ENCODE measurements at places on chromosomes 6 and 20.

GRCh38 chr6:142725024-142725770 is 219.8 kb downstream of the HIVEP2 start:
- no peak overlapping the region for H3K4me3 ChIP-seq
- H3K4me1 ChIP-seq = peaks cover 13% of the 10 kb centered on the region
- H3K27ac ChIP-seq = no peak overlapping the region
- H3K27me3 ChIP-seq = no peaks in the 10 kb centered on the region
- H3K36me3 ChIP-seq = no peaks in the 10 kb centered on the region

GRCh38 chr6:37779111-37779800 is 40.3 kb upstream of the ZFAND3 start:
- DNase-seq = no peak
- no peaks in the 10 kb centered on the region for H3K36me3 ChIP-seq
- no peak overlapping the region for H3K27ac ChIP-seq
- peaks cover 13% of the 10 kb centered on the region for H3K4me1 ChIP-seq
- no peak overlapping the region for H3K4me3 ChIP-seq
- peaks cover 12% of the 10 kb centered on the region for H3K27me3 ChIP-seq

DNA sequence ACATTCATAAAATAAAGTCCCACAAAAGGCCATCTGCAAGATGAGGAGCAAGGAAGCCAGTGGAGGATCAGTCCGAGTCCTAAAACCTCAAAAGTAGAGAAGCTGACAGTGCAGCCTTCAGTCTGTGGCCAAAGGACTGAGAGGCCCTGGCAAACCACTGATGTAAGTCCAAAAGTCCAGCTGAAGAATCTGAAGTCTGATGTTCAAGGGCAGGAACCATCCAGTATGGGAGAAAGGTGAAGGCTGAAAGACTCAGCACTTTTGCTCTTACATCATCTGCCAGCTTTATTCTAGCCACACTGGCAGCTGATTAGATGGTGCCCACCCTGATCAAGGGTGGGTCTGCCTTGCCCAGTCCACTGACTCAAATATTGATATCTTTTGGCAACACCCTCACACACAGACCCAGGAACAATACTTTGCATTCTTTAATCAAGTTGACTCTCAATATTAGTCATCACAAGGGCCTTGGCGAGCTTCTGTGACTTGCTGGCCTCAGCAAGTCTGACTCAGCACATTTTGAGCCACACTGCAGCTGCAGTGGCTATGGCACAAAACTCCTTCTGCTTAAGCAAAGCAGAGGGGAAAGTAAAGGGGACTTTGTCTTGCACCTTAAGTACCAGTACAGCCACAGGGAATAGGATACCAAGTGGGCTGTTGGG is 1370.3 kb upstream of the CITED2 start:
- no peaks in the 10 kb centered on the region for H3K4me1 ChIP-seq
- H3K36me3 ChIP-seq = no peaks in the 10 kb centered on the region
- no peak for DNase-seq
- no peak overlapping the region for H3K4me3 ChIP-seq

DNA sequence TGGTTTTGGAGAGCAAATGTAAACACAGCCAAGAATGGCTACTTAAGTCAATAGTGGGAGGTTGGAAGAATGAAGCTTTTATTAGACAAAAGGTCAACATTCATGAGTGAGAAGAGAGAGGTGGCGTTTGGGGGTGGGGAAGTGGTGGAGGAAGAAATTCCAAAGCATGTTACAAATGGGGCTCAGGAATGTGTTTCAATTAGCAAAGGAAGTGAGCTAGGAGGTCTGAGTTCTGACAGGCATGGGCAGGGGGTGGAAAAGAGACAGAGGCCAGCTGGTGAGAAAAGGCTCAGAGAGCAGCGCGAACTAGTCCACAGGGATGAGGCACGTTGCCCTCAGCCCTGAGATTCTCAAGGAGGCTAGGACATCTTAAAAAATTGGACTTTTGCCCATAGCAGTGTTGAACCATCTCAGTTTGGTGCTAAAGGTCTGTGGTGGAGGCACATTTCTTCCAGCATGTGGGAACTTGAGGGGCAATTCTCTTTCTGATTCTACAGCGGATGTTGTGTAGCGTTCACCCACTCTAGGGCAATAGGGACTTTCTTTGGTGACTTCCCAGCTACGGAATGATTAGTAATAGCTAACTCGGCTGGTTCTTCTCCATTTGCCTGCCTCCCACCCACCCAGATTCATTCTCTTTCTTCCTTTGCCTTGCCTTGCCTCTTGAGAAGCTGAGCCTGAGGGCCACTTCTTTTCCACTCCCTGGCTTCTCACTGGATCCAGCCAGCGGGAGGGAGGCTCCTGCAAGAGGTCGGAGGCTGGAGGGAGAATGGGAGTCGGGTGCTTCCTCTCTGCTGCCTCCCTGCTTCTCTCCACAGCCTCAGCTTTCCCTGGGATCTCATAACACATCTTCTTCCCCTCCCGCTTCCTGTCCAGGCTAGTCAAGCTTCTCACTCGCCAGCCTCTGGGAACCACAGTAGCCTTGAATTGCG is 45.1 kb upstream of the NEDD9 start:
- DNase-seq = no peak
- H3K4me3 ChIP-seq = peak overlapping the region; percentile 52
- peaks cover 36% of the 10 kb centered on the region for H3K4me1 ChIP-seq
- peaks cover 55% of the 10 kb centered on the region for H3K36me3 ChIP-seq

DNA sequence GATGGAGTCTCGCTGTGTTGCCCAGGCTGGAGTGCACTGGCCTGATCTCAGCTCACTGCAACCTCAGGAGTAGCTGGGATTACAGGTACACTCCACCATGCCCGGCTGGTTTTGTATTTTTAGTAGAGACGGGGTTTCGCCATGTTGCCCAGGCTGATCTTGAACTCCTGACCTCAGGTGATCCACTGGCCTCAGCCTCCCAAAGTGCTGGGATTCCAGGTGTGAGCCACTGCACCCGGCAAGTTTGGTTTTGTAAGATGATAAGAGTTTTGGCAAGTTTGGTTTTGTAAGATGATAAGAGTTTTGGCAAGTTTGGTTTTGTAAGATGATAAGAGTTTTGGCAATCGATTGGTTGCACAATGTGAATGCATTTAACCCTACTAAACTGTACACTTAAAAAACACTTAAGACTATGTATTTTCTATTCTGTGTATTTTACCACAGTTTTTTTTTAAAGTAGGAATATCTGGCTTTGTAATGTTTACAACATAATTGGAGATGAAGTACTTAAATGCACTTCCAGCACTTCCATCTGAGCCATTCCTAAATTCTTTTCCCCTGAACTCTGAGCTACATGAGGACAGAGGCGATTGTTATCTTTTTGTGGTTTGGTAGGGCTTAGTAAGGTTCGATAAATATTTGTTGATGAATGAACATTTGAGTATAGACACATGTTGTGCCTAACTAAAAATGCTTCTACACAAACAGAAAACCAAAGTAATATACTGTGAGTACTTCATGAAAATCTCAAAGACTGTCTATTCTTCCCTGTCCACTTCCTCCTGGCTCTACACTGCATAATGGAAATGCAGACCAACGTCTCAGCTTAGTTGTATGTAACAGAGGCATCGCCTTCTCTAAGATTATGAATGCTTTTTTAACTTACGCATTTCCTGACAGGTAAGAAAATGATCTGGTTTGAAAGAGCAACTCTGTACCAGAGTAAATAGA is 18.8 kb downstream of the SAMHD1 start:
- no peak for DNase-seq
- peaks cover 56% of the 10 kb centered on the region for H3K36me3 ChIP-seq
- peaks cover 45% of the 10 kb centered on the region for H3K4me1 ChIP-seq
- H3K27me3 ChIP-seq = no peaks in the 10 kb centered on the region

DNA sequence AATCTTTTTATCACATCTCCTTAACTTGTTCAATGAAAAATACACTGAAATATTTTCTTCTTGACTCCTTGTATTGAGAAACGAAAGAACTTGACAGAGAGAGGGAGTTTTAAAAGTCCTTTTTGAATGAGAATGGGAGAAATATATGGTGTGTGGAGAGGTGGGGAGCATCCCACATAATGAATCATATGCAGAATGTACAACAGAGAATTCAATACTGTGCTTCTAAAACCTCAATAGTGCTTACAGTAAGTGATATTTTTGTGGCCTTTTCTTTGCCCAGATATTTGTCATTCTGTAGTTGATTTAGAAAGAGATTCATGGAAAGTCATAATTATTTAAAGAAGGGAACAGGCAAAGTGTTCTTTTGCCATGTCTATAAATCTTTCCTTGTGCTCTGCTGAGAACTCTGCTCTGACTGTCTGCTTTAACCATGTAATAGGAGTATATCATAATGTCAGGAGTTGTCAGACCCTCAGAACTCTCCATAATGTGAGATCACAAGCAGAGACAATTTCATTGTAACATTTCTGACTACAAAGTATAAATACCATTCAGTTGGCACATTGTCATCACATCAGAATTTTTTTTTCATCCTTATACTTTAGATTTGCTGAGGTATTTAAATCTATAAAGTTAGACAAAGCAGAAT is 32.8 kb upstream of the HS3ST5 start:
- no peaks in the 10 kb centered on the region for H3K36me3 ChIP-seq
- no peak for DNase-seq
- no peak overlapping the region for H3K27ac ChIP-seq
- no peak overlapping the region for H3K4me3 ChIP-seq
- no peaks in the 10 kb centered on the region for H3K4me1 ChIP-seq

GRCh38 chr6:111996144-111996865 is 57.6 kb upstream of the CCN6 start:
- peaks cover 44% of the 10 kb centered on the region for H3K4me1 ChIP-seq
- peak overlapping the region; percentile 71 for H3K4me3 ChIP-seq
- DNase-seq = no peak
- no peaks in the 10 kb centered on the region for H3K27me3 ChIP-seq

GRCh38 chr6:130202782-130203181 is 20.0 kb downstream of the SAMD3 start:
- no peaks in the 10 kb centered on the region for H3K27me3 ChIP-seq
- H3K4me3 ChIP-seq = peak overlapping the region; percentile 27
- no peak for DNase-seq
- H3K4me1 ChIP-seq = peaks cover 8% of the 10 kb centered on the region

DNA sequence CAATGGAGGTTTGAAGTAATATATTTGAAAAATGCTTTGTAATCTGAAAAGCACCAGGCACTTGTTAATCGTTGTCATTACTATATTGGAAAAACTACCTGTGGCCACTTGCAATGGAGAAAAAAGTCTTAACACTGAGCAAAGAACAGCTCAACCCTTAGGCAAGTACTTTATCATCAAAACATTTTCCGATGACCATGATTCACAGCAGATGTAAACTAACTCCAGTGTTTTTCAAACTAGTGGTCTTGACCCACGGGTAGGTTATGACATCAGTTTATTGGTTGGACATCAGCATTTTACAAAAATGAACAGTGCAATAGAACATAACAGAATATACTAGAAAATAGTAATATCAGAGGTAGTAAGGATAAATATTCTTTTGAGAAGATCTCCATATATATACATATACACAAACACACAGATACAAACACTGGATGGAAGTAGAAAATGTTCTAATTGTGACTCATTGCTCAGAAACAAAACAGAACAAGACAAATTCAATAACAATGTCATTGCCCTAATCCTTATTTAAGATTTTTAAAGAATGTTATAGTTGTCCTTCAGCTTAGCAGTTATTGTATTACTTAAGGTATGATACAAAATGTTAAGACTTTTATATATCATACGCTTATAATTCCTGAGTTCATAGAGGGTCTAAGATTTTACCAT is 123.0 kb downstream of the PLCB1 start:
- peaks cover 3% of the 10 kb centered on the region for H3K4me1 ChIP-seq
- H3K36me3 ChIP-seq = no peaks in the 10 kb centered on the region
- no peaks in the 10 kb centered on the region for H3K27me3 ChIP-seq
- H3K4me3 ChIP-seq = no peak overlapping the region
- H3K27ac ChIP-seq = no peak overlapping the region
- no peak for DNase-seq

DNA sequence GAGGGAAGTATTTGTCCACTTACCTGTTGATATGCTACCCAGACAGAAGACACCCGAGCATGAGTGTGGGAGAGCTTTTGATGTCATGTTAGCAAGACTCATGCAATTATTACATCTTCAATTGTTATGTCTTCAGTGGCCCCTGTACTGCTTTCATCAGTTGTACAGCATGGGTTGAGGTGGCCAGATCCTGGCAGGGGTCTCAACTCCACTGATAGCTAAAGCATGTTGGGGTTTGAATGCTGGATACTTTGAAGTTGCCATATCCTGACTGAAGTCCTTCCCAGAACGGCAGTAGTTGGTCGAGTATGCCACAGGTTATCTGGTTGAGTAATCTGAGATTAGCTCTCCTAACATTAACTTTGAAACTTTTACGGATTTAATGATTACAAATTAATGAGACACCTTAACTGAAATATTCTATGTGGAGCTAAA is 46.7 kb downstream of the LRRN4 start:
- peaks cover 9% of the 10 kb centered on the region for H3K36me3 ChIP-seq
- H3K4me3 ChIP-seq = peak overlapping the region; percentile 98
- peaks cover 19% of the 10 kb centered on the region for H3K4me1 ChIP-seq

- H3K4me1 ChIP-seq = no peaks in the 10 kb centered on the region
- no peak overlapping the region for H3K27ac ChIP-seq
- H3K4me3 ChIP-seq = no peak overlapping the region
- H3K36me3 ChIP-seq = no peaks in the 10 kb centered on the region
- no peaks in the 10 kb centered on the region for H3K27me3 ChIP-seq
Observed at GRCh38 chr6:23414051-23414445, 712.0 kb upstream of the NRSN1 start.

GRCh38 chr20:48667481-48667880 is 160.3 kb downstream of the PREX1 start:
- H3K27ac ChIP-seq = peak overlapping the region; percentile 42
- peaks cover 30% of the 10 kb centered on the region for H3K36me3 ChIP-seq
- DNase-seq = no peak
- no peaks in the 10 kb centered on the region for H3K27me3 ChIP-seq
- H3K4me1 ChIP-seq = peaks cover 4% of the 10 kb centered on the region

- H3K4me1 ChIP-seq = no peaks in the 10 kb centered on the region
- H3K27ac ChIP-seq = no peak overlapping the region
- no peak for DNase-seq
Observed at GRCh38 chr6:4506223-4506622, 270.0 kb upstream of the CDYL start.

DNA sequence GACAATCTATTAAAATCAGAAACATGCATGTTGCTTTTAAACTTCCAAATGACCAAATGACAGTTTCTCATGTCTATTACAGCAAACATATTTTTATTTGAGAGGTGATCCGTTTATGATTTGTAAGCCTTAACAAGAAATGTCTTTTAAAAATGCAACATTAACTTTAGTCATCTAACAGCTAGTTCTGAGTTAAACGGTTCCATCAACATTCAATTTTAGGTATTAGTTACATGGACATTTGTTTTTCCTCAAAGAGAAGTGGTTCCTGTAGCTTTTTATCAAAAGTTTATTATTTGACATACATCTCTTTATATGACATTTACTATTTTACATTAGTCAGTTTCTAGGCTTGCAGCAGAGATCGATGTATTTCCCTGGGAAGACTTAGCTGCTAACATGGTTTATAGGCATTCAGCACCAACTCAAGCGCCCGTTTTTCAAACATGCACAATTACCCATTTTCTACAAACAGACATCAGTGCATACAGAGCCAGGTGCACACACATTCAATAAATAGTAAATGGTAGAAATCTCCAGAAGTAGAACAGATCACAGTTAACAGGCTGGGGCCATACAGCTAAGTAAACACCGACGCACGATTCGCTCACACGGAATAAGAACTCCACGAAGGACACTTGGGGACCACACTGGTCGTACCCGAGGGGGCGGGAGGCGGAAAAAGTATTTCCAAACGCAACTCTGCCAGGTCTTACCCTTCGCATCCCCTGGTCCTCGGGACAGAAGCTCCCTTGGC is 882 bp downstream of the CNR1 start:
- peaks cover 75% of the 10 kb centered on the region for H3K27me3 ChIP-seq
- H3K27ac ChIP-seq = no peak overlapping the region
- peaks cover 9% of the 10 kb centered on the region for H3K4me1 ChIP-seq
- DNase-seq = no peak
- peak overlapping the region; percentile 60 for H3K4me3 ChIP-seq
- no peaks in the 10 kb centered on the region for H3K36me3 ChIP-seq

GRCh38 chr6:97427648-97428047 is 144.6 kb upstream of the MMS22L start:
- no peaks in the 10 kb centered on the region for H3K4me1 ChIP-seq
- no peak overlapping the region for H3K4me3 ChIP-seq
- H3K36me3 ChIP-seq = no peaks in the 10 kb centered on the region
- no peak for DNase-seq
